ENCODE measurements at places on chromosomes 2 and 18.

GRCh38 chr2:2134037-2134436 is 197.0 kb downstream of the MYT1L start:
- DNase-seq: no peak

DNA sequence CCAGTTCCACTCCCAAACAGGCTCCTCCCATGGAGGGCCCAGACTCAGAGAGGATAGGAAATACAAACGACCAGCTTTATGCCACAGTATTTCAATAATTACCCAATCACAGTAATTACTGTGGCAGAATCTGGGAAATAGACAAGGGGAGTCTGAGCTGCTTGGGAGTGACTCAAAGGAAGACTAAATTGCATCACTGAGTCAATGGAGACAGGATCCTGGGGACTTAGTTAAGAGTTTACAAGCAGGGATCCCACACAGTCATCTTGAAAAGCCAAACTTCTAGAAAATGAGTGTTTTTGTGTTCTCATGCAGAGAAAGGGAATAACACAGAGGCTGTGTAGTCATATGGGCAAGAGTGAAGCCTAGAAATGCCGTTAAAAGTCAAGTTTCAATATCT is 1142.1 kb downstream of the CNTNAP5 start:
- DNase-seq: no peak

- DNase-seq: no peak
These were observed 5.3 kb downstream of the CD8A start for GRCh38 chr2:86785456-86785855.

- no peak for DNase-seq
These were observed 28.3 kb upstream of the HPCAL1 start for GRCh38 chr2:10274376-10274775.

- DNase-seq: no peak
These were observed 48.4 kb downstream of the TMEFF2 start for GRCh38 chr2:192146069-192147015.

GRCh38 chr2:144409241-144409640 is 110.7 kb downstream of the ZEB2 start:
- DNase-seq: no peak

GRCh38 chr18:37225279-37225678 is 340.3 kb downstream of the CELF4 start:
- no peak for DNase-seq

- DNase-seq: no peak
These were observed 89.2 kb downstream of the SP100 start for GRCh38 chr2:230505162-230505561.

DNA sequence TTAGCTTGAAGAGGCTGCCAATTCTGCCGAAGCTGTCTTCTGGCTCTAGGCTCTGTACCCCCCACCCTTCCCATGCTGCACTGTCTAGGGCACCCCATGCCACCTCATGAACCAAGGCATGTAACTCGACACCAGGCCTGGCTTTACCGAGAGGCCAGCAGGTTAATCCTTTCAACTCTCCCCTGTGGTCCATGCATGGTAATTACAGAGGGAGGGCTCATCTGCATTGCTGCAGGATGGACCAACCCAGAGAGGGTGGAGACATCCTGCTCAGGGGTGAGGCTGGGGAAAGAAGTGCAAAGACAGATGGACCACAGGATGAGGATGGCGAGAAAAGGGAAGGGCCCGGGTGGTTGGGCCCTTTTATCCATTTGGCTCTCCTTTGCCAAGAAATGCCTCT is 65.8 kb downstream of the KCTD1 start:
- DNase-seq: peak; percentile 9

DNA sequence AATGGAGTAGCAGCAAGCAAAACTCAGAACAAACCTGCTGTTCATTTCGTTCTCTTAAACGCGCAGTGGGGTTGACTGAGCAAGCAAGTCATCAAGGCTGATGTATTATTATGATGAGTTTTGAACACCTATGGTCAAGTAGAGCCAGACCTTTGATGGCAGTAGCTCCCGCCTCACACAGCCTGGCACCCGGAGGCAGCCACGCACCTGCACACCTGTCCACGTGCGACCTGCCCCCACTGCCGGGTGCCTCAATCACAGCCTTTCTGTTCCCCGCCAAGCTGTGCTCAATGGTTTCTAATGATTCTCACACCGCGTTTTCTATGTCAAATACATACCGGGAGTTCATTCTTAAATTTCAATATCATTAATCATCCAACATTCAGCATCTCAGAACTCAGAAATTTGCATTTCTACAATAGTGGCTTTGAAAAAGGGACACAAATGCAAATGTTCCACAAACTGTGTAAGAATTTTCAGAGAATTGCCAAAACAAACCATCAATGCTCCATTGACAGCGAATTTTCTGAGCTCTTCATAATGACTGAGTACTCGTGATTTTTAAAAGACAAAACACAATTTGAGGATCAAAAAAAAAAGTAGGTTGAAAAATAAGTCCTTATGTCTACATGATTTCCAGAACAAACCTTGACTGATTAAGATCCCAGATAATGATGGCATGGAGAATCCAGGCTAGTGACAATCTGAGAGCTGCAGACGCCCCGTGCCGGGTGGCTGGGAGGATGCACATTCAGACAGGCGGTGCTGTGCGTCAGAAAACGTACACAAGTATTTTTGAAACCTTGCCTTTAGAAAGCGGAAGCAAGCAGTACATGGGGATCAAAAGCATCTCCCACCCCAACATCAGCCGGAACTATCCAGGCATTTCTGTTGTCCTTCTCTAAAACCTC is 56.6 kb downstream of the HDAC4 start:
- no peak for DNase-seq

DNA sequence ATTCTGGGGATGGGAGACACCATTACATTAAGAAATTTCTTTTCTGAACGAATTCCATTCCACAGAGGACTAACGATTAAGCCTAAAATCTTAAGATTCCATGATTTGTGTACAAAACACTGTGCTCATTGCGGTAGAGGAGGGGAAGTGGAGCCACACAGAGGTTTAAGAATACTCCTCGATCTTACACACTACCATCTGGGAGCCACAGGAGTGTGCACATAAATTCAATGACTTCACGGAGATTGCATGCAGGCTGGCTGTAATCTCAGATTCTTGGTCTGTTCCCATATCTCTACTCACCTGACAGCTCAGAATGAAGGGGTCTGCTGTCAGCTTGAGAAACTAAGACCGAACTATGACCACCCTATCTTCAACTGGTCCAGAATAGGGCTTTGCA is 762 bp downstream of the VPS4B start:
- DNase-seq: no peak

DNA sequence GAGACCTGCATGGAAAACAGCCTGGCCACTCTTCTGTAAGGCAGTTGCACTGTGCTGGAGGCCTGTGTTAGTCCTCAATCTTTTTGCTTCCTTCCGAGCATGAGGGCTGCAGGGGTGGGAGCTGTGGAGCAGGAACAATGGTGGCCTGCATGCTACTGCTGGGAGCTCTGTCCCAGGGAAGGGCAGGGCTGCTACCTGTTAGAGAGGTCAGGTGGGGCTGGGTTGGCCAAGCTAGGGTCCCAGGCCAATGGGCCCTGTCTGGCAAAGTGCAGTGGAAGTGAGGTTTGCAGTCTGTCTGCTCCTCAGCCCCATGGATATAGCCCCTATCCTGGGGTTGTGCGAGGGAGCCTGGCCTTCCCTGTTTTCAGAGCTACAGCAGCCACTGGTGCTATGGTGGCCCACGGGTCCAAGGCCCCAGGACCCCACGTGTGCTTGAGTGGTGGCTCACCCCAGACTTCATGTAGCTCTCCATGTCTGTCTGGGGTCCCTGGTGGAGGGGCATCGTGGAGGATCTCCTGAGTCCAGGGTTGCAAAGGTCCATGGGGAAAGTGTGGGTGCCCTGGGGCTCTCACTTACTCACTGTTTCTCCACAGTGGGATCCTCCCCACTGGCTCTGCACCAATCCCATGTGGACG is 1212.6 kb upstream of the NXPH2 start:
- DNase-seq: no peak

GRCh38 chr2:166365803-166366420 is 9.8 kb downstream of the SCN9A start:
- no peak for DNase-seq

DNA sequence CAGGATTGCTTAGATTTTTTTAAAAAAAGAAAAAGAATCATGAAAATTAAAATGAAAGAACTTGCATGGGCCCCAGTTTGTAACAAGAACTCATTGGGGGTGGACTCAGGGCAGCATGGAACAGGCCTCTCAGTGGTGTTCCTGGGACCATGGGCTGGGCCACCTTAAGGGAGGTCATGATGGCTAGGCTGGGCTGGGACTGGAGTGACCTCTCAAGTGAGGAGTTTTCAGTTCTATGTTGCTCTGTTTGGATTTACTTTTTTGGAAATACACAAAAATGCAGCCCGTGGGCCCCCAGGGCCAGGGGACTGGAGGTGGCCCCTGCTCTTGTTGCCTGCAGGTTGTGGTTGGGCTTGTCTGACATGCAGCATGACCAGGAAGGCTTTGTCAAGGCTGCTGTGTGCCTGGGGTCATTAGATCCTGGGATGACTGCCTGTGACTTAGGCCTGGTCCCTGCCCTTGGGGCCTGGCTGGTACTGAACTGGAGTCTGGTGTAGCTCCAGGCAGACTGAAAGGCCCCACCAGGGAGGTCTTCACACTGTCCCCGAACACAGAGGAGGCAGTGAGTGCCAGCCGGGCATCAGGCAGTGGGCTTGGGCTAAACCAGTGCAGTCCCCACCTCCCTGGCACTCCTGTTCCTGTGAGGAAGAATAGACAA is 115.6 kb downstream of the GLI2 start:
- no peak for DNase-seq

- no peak for DNase-seq
These were observed 47.9 kb downstream of the SH3RF3 start for GRCh38 chr2:109176928-109177327.

- DNase-seq: no peak
These were observed 286.0 kb downstream of the LPIN1 start for GRCh38 chr2:12032398-12032797.

DNA sequence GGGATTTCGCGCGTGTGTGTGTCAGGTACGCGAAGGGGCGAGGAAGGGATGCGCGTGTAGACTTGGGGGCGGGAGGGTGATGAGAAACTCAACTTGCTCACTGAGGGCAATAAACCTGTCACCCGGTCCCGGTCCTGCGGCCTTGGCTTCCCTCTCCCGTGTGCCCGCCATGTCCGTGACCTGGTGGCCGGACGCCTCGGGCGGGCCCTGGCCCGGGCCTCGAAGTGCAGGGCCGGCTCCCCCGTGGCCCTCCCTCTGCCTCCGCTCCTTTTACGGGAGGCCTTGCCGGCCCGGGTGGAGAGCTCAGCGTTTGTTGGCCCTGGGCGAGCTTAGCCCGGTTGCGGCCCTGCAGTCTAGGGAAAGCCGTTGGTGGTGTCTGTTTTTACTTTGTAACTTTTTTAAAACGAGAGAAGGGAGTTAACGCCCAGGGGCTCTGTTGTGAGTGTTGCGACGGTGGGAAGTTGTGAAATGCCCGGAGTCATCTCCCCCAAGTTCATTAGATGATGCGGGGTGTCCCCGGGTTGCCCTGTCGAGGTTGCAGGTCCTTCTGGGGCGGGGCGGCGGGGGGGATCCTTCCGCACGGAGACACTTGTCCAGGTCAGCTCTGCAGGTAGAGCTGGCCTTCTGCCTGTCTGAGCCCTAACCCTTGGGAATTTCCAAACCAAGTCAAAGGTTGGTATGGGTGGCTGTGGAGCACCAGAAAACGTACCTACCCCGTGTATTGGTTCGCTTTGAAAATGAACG is 883 bp downstream of the SMCHD1 start:
- no peak for DNase-seq

All from SW 1271 (cell line).